ENCODE measurements at places on chromosomes 1 and 21.
A peak's percentile ranks its signal among the peaks of the same experiment; 100 is the strongest.

DNA sequence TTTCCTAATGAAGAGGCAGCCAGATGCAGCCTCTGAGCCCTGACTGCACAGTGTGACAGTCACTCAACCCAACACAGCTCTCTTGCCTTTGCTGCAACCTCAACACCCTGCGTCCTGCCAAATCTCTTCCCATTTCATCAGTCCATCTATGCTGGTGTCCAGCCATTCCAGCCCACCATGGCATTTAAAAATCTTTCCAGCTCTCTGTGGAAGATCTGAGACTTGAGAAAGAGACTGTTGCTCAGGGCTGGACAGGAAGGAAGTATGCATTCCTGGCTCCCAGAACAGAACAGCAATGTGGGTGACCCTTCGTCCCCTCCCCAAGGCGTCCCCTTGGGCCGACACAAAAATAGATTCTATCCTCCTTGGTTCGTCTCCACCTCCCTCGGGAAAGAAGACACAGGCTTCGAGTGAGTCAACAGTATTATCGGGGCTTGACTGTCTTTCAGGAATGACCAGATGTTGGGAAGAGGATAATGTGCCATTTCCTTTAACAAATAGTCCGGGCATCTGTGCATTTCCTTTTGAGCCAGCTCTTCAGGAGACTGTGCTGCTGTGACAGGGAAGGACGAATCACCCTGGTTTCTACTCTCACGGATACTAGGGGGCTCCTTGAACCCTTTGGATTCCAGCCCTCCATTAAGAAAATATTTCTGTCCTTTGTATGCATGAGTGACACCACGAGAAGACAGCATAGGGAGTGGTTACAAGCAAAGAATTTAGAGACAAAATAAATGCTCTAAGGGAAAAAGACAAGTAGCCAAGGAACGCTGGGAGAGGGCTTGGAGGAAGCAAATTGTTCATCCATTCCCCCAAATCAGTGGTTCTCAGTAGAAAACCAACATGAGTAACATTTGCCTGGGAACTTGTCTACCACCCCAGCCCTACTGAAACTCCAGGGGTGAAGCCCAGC, 111.4 kb upstream of the CDC42BPA start:
- DNase-seq, result no peak

DNA sequence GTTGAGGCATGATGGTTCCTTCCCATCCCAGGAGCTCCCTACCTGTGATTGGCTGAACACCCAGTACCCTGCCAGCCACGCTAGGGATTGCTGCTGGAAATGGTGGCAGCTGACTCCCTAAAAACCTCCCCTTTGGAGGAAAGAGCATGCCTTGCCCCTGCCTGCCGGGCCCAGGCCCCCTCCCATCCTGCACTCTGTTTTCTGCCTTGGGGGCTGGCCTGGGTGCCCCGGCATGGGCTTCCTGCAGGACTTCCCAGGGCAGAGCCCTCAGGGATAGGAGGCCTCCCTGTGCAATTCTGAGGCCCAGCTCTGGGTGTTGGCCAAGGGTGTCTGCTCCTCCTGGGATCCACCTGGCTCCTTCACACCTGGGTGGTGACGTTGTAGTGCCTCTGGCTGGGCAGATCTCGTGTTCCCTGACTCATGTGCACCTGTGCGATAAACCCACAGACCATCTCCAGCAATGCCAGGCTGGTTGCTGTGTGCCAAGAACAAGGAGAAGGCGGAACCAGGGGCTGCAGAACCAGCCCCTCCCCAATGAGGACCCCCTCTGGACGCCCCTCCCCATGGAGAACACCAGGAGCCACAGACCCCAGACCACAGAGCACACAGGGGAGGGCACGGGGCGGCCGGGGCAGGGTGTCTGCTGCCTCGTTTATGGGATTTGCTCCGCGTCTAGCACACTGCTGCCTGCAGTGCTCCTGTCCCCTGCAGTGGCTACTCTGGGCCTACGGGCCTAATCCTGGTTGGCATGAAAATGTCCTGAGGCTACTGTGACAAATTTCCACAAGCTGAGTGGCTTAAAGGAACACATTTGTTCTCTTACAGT, 13.6 kb downstream of the CSTB start:
- no peak for DNase-seq

- DNase-seq, result peak; percentile 42
Measured at GRCh38 chr1:50358962-50359361, 64.3 kb downstream of the DMRTA2 start.

GRCh38 chr1:204826970-204827369, 43.7 kb upstream of the NFASC start:
- DNase-seq, result peak; percentile 68

DNA sequence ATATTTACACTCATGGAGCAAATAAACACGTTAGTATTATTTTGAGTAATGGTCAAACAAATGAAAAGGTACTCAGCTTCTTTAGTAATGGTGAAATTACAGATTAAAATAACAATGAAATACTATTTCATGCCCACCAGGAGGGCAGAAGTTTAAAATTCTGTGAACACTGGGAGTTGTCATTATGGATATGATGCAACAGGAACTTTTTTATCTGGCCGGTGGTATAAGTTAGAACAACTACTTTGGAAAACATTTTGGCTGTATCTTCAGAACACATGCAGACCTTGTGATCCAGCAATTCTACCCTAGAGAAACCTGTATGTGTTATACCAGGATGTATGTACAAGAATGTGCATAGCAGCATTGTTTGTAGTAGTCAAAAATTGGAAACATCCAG, 23.2 kb upstream of the PPP1R8 start:
- no peak for DNase-seq

Data from neural progenitor cell (in vitro differentiated cells).